Activated CD8-positive, alpha-beta memory T cell treated with anti-CD3 and anti-CD28 coated beads, Interleukin-2, amount 50 U/mL, for 4 hours (primary cell): ENCODE measurements at places on chromosomes 7 and 10.

- no peak for DNase-seq
Measured at GRCh38 chr10:95290461-95291364, at the start of gene PDLIM1. TSS of gene PDLIM1 (minus strand) at chr10:95291003. CDS start at chr10:95290915, 88 bp downstream.

DNA sequence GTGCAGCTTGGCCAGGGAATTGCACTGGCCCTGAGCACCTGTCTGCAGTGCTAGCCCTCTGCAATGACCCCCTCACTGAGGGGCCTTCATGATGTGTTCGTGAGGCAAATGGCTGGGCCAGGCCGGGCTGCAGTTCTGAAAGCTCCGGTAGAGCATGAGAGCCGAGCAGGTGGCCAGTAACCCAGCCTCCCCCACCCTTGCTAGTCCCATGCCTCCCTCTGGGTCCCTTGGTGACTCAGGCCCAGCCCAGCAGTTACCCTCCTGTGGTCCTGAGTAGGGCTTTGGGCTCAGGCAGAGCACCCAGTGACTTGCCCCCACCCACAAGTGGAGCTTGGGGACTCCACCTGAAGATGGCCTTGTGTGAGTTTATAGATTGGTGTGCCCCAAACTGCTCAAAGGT, 16.1 kb upstream of the CSGALNACT2 start:
- no peak for DNase-seq

GRCh38 chr10:102620138-102620590, 24.1 kb upstream of the TRIM8 start:
- DNase-seq = no peak

DNA sequence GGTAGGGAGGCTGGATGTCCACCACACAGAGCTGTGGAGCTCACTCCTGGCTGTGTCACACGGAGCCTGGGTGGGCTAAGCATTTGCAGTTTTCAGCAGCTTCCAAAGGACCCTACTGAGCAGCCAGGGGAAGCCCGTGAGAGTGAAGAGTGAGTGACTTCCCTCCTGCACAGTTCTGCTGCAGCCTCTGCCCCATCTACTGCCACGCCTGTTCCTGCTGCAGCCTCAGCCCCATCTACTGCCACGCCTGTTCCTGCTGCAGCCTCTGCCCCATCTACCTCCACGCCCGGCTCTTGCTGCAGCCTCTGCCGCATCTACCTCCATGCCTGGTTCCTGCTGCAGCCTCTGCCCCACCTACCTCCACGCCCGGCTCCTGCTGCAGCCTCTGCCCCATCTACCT, 12.2 kb downstream of the ADAM8 start:
- no peak for DNase-seq

- no peak for DNase-seq
Measured at GRCh38 chr10:101961591-101962498, 94.1 kb downstream of the ARMH3 start.

GRCh38 chr10:55272886-55273285, 471.9 kb upstream of the PCDH15 start:
- DNase-seq = no peak

DNA sequence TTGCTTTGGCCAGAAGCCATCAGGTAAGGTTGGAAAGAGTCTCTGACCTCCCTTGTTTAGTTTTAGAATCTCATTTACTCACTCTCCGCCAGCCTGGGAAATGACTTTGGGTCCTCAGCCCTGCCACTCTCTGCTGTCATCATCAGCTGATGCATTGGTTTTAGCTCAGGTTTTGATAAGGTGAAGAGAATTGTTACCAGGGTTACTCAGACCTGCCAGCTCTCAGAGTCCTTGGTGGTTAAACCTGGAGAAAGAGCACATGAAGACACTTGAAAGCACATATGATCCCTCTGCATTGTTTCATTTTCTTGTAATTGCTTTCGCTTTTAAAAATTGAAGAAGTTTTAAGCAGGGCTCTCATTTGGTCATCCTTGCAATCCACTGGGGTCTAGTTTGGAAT, 4.0 kb upstream of the CROT start:
- DNase-seq = no peak

DNA sequence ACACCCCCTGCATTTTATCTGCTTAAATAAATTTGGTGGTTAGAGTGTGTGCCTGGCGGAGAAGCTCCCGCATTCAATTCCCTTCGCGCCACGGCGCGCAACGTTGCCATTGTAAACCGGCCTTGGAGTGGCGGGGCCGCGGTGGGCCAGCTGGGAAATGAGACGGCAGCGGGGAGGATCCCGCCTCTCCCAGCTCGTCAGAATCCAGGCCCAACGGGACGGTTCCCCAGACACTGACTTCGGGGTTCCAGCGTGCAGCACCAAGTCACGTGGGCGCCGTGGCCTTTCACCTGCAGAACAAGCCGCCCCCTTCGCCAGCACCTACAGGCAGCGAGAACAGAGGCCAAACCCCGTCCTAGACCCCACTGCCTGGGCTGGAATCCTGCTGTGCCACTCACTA, 103.4 kb downstream of the GRID1 start:
- DNase-seq = no peak

GRCh38 chr10:58576751-58577436, 64.2 kb downstream of the BICC1 start:
- no peak for DNase-seq

DNA sequence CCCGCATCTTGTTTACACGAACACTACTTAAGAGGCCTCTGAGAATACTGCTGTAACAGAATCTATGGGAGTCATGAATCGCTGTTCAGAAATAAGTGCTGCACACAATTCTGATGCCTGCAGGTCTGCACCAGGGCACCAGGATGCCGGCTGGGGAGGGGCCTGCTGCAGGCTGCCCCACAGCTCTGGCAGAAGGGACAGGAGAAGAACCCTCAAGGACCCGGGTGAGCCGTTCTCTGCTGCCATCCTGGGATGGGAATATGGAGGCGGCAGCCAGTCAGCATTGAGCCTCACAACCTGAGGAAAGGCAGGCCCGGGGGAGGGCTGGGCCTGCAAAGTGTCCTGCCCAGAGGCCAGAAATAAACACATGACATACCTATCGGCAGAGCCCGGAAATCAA, 11.2 kb downstream of the TUBGCP2 start:
- no peak for DNase-seq

DNA sequence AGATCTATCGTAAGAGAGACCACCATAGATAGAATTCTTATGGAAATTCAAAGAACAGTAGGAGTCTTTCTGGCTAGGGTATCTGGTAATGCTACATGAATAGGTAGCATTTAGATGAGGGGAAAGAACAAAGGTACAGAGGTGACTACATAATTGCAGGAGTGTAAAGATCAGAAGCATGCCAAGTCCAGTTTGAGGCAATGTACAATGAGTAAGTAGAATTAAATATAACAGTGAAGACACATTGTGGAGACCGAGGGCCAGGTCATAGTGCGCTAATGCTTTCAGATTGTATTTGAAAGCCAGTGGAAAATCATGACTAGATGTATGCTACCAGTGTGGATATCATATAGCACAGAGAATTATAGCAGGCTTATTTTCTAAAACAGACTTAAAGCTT, 1611.6 kb upstream of the LRRTM3 start:
- DNase-seq = no peak

GRCh38 chr7:17242504-17242903, 55.9 kb upstream of the AHR start:
- DNase-seq = no peak

- DNase-seq = no peak
Measured at GRCh38 chr10:125190414-125190813, 30.1 kb upstream of the CTBP2 start.

- no peak for DNase-seq
Measured at GRCh38 chr10:75407713-75408508, 6.3 kb upstream of the ZNF503 start.

- no peak for DNase-seq
Measured at GRCh38 chr7:55486192-55486590, 86.1 kb downstream of the VOPP1 start.
